ENCODE measurements at places on chromosomes 2 and 18.
A peak's percentile ranks its signal among the peaks of the same experiment; 100 is the strongest.

DNA sequence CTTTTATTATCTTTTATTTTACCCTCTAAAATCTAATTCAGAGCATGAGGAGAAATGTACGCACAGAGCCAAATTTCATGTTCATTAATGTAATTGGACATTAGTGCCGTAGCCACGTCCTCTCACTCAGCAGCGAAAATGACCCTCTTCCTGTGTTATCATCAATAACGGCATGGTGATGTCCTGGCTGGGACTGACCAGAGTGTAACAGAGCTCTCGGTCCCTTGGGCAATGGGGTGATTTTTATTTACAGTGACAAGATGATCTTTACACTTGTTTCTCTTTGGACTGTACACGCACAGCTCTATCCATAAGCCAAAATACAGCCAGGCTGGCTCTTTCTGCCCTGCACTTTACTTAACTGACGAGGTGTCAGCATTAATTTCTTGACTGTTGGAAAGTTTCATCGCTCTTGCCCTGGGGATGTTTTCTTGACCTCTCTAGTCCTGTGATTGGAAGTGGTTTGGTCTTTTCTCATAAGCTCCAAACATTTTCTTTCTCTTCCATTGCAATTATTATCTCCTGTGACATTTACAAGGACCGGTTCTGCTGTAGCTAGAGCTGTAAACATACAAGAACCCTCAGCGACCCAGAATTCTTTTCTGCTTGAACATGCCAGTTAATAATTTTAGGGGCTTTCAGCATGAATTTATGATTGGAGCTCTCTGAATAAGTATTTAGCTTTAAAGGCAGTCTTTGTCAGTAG, 308.0 kb upstream of the PIK3C3 start:
- DNase-seq: no peak

GRCh38 chr2:151853070-151853758, 25.0 kb upstream of the ARL5A start:
- DNase-seq: no peak

DNA sequence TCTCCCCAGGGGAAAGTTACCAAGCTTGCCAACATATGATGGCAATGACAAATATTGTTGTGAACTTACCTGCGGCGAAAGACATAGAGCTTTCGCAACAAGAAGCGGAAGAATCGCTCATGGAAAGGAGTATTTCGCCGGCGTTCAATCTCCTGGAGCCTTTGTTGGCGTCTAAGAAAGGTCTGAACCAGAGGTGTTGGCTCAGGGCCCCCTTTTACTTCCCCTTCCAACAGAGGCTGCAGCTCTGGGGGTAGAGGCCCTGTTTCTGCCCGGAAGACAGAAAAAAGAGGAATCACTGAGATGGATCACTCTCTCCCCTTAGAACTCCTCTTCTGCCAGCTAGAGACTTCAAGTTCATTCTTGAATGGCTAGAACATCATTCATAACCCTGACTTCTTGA, 10.8 kb downstream of the GGCX start:
- no peak for DNase-seq

DNA sequence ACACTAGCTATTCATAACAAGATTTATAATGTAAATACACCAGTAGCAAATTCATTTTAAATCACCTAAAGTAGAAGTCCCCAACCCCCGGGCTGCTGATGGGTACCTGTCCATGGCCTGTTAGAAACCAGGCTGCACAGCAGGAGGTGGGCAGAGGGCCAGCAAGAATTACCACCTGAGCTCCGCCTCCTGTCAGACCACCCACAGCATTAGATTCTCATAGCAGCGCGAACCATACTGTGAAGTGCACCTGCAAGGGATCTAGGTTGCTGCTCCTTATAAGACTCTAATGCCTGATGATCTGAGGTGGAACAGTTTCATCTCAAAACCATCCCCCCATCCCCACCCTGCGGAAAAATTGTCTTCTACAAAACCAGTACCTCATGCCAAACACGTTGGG, 71.3 kb downstream of the KANSL1L start:
- DNase-seq: no peak

DNA sequence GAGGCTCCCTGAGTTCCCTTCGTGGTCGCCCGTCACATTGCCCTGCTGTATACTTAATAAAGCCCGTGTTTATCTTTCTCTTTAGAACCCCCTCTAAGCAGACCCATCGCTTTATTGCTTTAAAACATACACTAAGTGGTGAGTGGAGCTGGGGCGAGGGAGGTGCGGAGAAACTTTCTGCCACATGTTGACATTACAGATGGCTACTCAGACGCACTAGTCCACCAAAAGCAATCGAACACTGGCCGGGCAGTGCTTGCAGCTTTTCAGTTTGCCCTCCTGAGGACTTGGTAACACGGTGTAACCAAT, 859 bp upstream of the COLEC12 start:
- DNase-seq: no peak

DNA sequence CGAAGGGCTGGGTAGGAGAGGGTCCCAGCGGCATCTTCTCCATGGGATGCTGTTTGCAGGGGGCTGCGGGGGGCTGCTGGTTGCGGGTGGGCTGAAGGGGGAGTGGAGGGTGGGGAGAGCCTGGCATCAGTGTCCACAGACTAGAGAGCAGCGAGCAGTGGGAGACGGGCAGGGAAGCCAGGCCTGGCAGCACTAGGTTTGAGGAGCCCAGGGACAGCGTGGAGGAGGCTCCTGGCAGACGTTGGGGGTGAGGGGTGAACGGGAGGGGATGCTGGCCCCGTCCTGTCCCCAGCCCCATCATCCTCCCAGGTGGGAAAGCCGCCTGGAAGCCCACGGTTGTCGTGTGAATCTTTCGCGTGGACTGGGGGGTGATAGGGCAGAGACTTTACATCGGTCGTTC, 48.2 kb upstream of the TFCP2L1 start:
- no peak for DNase-seq

DNA sequence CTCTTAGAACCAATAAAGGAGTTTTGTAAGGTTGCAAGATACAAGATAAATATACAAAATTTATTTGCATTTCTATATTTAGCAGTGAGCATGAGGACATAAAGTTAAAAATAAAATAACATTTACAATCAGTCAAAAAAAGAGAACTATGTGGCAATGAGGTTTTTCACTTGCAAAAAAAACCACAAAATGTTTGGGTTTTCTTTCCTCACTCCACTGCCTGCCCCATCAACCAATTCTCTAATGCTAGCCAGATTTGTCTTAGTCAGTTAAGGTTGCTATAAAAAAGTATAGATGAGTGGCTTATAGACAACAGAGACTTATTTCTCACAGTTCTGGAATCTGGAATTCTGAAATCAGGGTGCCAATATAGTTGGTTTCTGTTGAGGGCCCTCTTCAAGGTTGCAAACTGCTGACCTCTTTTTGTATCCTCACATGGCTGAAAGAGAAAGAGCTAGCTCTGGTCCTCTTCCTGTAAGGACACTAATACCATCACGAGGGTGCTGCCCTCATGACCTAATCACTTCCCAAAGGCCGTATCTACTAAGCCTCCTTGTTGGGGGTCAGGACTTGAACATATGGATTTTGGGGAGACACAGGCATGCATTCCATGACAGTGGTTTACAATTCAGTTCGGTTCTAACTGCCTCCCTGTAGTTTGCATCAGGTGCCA, 566.2 kb downstream of the GALR1 start:
- DNase-seq: no peak

GRCh38 chr2:163775304-163775703, 39.5 kb upstream of the FIGN start:
- no peak for DNase-seq

- no peak for DNase-seq
Observed at GRCh38 chr2:184203661-184204060, 394.7 kb upstream of the ZNF804A start.

GRCh38 chr2:39252888-39253518, 9.2 kb upstream of the CDKL4 start:
- no peak for DNase-seq

- peak; percentile 37 for DNase-seq
Observed at GRCh38 chr2:182240862-182241371, 185.9 kb downstream of the PDE1A start.

DNA sequence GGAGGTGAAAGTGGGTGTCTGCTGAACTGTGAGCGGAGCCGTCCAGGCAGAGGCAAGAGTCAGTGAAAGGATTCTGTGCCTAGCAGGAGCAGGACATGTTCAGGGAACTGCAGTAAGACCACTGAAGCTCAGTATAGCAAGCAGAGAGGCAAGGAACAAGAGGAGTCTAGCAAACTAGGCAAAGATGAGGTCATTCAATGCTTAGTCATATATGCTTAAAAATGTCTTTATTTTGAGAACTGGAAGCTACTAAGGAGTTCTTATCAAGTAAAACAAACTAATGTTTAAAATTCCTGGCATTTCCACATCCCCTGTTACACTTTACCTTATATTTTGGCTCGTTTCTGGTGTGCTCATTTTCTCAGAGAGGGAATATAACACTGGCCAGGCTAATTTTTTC, 913.4 kb downstream of the CBLN2 start:
- DNase-seq: no peak

DNA sequence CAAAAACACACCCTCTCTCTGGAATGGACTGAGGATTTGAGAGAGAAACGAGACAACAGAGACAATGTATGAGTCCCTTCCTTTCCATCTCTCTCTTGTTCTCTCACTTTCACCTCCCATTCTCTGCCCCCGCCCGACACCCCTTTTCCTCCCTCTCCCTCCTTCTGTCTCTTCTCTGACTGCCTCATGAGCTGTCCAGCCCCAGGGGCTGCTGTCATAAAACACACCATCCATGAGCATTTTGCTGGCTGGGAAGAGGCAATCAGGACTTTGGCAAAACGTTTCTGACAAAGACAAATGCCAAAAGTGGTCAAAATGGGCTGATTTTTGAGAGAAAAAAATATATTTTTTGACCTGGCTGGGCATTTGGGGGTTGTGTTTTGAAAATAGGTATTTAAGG, 377.2 kb downstream of the EN1 start:
- no peak for DNase-seq

DNA sequence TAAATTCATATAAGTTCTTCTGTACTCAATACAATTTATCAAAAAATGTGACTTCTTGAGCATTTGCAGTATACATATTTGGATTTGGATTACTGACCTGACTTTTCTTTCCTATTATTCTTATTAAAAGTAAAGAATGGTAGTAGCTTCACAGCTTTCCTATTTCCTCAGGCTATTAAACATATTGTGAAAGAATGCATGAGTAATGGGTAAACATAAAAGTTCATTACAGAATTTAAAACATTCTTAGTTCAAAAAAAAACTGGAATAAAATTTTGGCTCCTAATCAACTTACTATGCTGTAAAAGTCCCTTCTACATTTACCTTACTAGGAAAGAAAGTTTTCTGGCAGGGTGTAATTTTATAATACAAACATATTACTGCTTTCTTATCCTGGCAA, 27.3 kb upstream of the C2orf66 start:
- no peak for DNase-seq

- DNase-seq: no peak
Observed at GRCh38 chr2:140200307-140200706, 1420.1 kb upstream of the NXPH2 start.

DNA sequence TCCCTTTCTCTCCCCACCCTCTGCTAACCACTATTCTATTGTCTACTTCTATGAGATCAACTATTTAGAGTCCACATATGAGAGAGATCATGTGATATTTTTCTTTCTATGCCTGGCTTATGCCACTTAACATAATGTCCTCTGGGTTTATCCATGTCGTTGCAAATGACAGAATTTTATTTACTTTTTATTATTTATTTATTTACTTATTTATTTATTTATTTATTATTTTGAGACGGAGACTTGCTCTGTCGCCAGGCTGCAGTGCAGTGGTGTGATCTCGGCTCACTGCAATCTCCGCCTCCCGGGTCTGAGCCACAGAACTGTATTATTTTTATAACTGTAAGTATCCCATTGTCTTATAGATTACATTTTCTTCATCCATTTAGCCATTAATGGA, 443.4 kb upstream of the CDH19 start:
- DNase-seq: no peak

- DNase-seq: no peak
Observed at GRCh38 chr2:111884592-111884964, 585 bp upstream of the ANAPC1 start.

- DNase-seq: no peak
Observed at GRCh38 chr2:52445686-52446085, 1321.9 kb upstream of the CHAC2 start.

DNA sequence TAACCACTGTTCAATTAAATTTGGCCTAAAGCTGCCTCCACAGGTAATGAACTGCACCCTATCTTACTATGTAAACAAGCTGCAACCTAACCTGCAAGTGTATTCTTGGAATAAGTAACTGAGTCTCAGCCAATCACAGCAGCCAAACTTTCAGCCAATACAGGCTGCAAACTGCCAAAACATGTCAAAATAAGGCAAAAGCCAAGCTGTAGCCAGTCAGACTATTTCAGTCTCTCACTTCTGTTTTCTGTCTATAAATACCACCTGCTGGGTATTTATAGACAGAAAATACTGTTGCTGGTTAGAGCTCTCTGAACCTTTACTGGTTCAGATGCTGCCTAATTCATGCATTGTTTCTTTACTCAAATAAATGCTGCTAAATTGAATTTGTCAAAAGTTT, 14.3 kb downstream of the C2orf76 start:
- no peak for DNase-seq

DNA sequence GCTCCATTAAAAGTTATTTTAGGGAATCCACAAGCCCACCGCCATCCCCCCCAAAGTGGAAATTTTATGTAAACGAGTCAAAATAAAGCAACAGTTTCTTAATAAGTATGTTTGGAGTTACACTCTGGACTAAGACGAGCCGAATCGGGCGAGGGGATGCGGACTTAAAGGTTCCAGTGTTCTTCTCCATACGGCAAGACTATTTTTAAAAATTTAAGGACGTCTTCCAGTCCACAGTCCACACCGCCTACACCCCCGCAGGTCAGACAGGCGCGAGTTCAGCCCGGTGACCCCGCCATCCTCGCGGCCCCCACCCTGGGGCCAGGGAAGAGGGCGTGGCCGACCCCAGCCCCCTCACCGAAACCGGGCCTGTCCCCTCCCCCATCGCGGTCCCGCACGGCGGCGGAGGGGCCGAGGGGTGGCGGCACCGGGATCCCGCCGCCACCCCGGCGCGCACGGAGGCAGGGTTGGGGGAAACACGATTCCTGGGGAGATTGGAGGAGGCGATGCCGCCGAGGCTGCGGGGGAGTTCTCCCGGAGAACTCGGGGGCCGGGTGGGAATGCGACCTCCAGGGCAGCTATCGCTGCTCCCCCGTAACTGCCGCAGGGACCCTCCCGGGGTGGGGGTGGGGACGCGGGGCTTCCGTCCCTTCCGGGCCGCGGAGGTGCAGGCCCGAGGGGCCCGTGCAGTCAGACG, 24.5 kb upstream of the SMAD7 start:
- no peak for DNase-seq

GRCh38 chr2:207091176-207091575, 74.6 kb downstream of the KLF7 start:
- DNase-seq: no peak

DNA sequence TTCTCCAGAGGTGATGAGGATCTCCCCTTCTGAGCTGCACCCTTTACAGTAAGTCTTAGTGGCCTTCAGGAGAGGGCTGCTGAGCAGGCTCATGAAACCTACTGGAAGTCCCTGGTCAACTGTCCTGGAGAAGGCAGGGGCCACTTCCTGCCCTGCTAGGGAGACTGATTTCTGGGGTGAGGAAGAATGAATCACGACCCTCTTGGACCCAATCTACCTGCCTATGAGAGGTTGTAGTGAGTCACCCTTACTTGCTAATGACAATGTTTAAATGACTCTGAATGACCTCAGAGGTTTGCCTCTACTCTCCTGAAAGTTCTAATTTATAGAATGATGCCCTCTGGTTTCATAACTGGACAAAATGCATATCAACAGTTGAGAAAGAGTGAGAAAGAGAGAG, 79.4 kb upstream of the FAM136A start:
- no peak for DNase-seq

- no peak for DNase-seq
Observed at GRCh38 chr2:178295906-178296305, 101.6 kb downstream of the OSBPL6 start.

- DNase-seq: no peak
Observed at GRCh38 chr18:63799189-63799588, 24.0 kb downstream of the SERPINB7 start.

All from epithelial cell of proximal tubule (primary cell).